AML-193 (cell line): ENCODE measurements at places on chromosomes 5 and 9.

DNA sequence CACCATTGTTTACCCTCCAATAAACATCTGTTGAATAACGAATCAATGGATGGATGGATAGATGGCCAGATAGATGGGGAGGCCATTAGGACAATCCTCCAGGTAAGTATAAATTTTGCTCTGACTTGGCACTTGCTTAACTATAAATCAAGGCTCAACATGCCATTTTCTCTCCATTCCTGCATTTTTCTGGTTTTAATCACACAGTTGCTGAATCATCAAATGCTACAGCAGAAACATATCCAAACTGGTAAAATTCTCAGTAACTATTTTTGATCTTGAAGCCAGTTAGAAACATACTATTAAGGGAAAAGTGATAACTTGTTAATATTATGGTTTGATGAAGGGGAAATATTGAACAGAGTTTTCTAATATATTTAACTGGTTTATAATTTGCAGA lies 71.5 kb upstream of the MTAP start:
- no peak for DNase-seq

DNA sequence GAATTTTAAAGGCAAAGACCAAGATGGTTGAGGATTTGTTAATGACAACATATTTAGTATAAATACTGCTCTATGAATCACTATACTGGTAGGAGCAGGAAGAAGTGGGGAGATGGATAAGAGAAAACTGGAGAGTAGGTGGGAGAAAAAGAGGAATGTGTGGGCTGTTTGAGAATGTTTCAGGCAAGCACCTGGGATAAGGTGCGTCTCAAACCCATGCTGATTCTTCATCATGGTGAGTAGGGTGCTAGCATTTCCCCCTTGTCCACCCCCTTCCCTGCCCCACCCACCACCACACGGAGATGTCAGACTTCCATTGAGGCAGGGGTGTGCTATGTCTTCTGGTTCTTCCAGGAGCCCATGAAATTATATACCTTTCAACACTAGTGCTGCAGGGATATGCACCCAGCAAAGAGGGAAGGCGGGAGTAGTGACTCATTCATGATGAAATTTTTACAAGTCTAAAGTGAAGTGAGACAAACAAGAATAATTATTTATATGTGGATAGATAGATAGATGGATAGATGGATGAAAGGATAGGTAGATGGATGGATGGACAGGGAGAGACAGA lies 54.3 kb downstream of the MTX3 start:
- DNase-seq: no peak

- DNase-seq: no peak
Observed at GRCh38 chr5:151595411-151595826, 4.3 kb upstream of the FAT2 start.

- DNase-seq: no peak
Observed at GRCh38 chr5:37090781-37091180, 158.4 kb downstream of the CPLANE1 start.

GRCh38 chr9:31608416-31608815 lies 776.0 kb upstream of the ACO1 start:
- no peak for DNase-seq

DNA sequence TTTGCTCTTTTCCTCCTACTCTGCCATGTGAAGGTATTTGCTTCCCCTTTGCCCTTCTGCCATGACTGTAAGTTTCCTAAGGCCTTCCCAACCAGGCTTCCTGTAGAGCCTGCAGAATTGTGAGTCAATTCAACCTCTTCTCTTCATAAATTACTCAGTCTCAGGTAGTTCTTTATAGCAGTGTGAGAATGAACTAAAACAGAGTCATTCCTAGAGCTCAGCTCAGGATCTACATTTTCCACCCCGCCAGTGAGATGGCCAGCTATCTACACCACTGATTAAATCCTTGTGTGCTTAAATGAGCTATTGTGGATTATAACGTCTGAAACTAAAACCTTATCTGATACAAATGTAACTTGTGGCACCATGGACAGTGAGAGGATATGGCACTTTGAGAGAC lies 55.0 kb downstream of the FRMD3 start:
- DNase-seq: no peak

DNA sequence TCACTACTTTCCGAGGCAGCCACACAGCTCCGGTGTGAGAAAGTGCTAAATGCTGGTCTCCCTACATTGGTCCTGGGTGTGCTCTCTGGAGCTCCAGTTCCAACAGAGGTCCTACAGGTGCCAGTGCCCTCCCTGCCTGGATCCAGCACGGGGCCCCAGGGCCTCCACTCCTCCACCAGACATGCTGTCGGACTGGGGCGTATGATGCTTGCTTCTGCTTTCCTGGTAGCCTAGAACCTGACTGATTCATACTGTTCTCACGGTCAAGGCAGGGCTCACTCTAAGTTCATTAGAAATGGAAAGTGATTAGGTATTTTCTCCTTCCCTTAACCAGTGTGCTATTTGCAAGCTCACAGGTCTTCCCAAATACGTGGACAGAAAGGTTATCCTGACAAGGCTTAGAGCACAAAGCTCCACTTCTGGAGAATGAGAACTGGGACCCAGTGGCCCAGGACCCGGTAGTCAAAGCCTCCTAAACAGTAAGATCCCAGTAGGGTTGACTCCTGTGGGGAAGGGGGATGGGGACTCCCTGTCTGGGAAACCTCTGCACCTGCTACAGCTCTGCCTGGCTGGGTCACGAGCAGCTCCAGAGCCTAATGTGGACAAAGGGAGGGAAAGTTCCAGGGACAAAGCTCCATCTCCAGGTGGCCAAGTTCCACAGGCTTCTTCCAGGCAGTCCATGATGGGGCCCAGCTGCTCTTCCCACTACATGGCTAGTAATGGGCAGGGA lies 98.1 kb downstream of the PAX5 start:
- DNase-seq: no peak

- DNase-seq: peak; percentile 3
Observed at GRCh38 chr9:98314381-98315066, 59.1 kb upstream of the TBC1D2 start.

DNA sequence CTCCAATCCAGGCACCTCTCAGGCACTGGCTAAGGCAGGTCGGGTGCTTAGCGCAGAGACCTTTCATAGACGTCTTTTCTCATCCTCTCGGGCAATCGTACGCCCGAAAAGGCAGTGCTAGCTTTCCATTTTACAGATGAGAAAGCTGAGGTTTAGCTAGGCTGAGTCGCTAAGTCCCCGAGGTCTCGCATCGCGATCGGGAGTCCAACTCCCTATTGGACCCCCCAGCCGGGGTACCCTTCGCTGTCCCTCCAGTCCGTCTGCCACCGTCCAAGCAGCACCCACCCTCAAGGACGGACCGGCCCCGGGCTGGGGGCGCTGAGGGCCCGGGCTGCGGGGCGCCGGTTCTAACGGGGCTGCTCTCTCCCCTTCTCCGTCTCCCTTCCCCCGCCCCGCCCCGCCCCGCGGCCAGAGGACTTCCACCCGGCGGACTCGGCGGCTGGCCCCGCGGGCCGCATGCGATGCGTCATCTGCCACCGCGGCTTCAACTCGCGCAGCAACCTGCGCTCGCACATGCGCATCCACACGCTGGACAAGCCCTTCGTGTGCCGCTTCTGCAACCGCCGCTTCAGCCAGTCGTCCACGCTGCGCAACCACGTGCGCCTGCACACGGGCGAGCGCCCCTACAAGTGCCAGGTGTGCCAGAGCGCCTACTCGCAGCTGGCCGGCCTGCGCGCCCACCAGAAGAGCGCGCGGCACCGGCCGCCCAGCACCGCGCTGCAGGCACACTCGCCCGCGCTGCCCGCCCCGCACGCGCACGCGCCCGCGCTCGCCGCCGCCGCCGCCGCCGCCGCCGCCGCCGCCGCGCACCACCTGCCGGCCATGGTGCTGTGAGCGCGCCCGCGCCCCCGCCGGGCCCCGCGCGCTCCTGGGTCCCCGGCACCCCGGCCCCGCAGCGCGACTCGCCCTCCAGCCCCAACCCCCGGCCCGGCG lies 12.5 kb upstream of the EXOSC2 start:
- peak; percentile 79 for DNase-seq

- DNase-seq: no peak
Observed at GRCh38 chr5:72302171-72302570, 17.9 kb downstream of the MRPS27 start.

DNA sequence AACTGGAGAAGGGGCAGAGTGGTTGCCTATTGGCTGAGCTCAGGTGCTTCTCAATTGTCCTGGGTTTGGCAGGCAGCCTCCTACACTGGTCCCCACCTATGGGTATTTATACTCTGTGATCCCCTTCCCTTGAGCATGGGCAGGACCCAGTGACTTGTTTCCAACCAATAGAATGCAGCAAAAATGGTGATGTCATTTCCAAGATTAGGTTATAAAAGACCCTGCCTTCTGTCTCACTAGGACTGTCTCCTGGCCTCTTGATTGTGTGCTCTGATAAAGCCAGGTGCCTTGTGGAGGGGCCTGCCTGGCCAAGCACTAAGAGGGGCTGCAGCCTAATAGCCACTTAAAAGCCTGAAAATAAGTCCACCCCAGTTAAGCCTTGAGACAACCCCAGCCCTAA lies 76.1 kb downstream of the MSX2 start:
- no peak for DNase-seq

GRCh38 chr5:109935833-109936490 lies 246.2 kb downstream of the MAN2A1 start:
- no peak for DNase-seq

DNA sequence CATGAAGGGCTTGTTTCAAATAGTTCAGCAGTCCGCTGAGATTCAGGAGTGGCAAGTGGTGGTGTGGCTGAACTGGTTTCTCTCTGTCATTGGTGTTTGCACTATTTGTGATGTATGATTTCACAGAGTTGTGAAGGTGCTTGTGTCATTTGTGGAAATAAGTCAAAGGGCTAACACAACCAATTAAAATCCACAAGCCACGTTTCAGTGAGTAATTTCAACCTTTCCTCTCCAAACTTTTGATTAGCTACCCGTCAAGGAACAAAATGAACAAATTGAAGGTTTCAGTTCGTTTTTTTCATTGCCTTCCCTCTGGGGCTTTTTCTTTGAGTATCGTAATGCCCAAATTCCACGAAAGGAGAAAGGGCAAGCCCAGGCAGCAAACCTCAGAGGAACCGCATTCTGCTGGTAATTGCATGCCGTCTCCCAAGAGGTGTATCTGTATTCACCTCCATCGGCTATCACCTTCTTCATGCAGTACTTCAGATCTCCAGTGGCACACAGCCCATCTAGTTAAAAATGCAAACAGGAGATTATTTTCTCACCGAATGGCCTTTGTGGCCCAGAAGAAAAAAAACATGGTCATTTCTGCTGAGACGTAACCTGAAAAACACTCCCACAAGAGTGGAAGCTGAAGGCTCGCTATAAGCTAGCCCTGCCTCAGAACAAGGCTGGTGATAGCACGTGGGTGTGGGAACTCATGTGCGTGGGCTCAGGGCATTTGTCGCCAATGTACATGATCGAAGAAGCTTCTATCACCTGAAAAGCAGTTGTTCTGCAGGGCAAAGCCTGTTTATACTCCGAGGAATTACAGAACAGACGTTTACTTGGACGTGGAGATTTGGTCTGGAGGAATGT lies 197.1 kb downstream of the NR3C1 start:
- DNase-seq: no peak

DNA sequence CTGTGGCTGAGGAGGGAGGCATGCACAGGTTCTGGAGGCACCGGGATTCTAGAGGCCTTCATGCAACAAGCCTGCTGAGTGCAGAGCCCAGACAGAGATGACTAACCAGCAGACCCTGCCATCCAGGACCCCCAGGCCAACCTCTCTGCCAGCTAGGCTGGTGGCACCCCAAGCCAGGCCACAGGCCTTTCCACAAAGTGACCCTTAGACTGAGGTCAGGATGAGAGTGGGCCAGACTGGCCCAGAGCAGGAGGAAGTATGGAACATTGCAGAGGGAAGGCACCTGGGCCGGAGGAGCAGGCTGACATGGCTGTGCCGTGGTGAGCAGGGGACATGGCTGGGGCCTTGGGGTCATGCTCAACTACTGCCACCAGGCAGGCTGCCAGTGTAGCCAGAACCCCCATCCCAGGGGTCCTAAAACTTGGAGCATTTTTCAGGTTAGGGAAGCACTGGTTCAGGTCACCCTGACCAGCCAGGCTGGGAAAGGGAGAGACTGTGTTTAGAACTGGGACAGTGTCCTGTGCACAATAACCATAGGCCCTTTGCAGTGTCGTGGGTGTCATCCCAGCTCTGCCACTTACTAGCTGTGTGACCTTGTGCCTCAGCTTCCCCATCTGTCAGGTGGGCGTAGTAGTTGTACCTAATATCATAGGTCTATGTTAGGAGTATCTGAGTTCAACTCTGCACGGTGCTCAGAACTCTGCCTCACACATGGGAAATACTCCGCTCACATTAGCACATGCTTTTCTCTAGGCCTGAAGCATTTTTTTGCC lies 17.3 kb downstream of the TCF7 start:
- DNase-seq: no peak

GRCh38 chr5:162624110-162624509 lies 556.5 kb downstream of the GABRG2 start:
- no peak for DNase-seq

- no peak for DNase-seq
Observed at GRCh38 chr9:115531410-115532125, 413.6 kb upstream of the TNC start.

- DNase-seq: no peak
Observed at GRCh38 chr9:73138516-73138915, 13.1 kb upstream of the ANXA1 start.

DNA sequence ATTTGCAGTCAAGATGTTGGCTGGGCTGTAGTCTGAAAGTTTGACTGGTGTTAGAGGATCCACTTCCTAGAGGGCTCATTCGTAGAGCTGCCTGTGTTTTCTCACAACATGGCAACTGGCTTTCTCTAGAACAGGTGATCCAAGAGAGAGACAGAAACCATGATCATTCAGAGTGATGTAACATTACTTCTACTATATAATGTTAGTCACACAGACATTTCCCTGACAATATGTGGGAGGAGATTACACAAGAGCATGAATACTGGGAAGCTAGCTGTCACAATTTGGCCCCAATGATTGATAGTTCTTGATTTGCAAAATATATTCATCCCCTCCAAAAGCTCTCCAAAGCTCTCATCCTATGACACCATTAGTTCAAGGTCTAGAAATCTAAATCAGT lies 10.9 kb upstream of the TMEM161B start:
- DNase-seq: no peak

- DNase-seq: no peak
Observed at GRCh38 chr9:13330396-13331004, 51.0 kb upstream of the MPDZ start.

GRCh38 chr9:105141146-105141975 lies 103.1 kb upstream of the SLC44A1 start:
- DNase-seq: no peak

- DNase-seq: no peak
Observed at GRCh38 chr5:128857076-128857677, 108.1 kb upstream of the SLC27A6 start.

DNA sequence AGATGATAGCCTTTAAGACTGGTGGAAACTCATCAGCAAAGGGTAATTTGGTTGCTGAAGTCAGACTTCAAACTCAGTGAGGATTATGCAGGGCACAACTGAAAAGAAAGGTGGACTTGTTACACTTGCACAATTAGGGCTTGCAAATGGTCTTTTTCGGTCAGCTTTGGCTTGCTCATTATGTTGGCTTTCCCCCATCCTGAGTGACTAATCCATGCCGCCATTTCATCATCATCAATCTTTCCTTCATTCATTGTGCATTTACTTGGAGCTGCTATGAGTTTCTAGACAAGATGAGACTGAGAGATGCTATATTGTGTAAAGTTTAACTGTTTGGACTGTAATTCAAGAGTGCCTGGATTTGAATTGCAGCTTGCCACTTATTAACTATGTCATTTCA lies 134.8 kb upstream of the PPP1R2B start:
- DNase-seq: no peak

GRCh38 chr9:130240410-130241197 lies 25.0 kb upstream of the HMCN2 start:
- peak; percentile 56 for DNase-seq

- DNase-seq: no peak
Observed at GRCh38 chr9:101478444-101478843, 42.9 kb upstream of the ALDOB start.
